ENCODE measurements at places on chromosomes 12 and 14. TPM values are rescaled to one million over a fixed set of nuclear protein-coding genes. Genes with fewer than 3 reads are reported as not detected.

The GSC gene
- not detected for total RNA-seq

GRCh38 chr14:104322531-104323366 lies 184.4 kb downstream of the KIF26A start:
- no peak for DNase-seq

The SCAF11 gene
- total RNA-seq = 140 TPM

The MAP1LC3B2 gene
- total RNA-seq = 1.5 TPM

The POTEM gene
- not detected for total RNA-seq

The SLC38A4 gene
- not detected for total RNA-seq

The VWF gene
- total RNA-seq = not detected

GRCh38 chr12:54249489-54249888 lies 30.4 kb downstream of the CBX5 start:
- no peak for DNase-seq

The MYF5 gene
- total RNA-seq = not detected
